ENCODE measurements at places on chromosomes 7 and 10. TPM values are rescaled to one million over a fixed set of nuclear protein-coding genes. Genes with fewer than 3 reads are reported as not detected.

DNA sequence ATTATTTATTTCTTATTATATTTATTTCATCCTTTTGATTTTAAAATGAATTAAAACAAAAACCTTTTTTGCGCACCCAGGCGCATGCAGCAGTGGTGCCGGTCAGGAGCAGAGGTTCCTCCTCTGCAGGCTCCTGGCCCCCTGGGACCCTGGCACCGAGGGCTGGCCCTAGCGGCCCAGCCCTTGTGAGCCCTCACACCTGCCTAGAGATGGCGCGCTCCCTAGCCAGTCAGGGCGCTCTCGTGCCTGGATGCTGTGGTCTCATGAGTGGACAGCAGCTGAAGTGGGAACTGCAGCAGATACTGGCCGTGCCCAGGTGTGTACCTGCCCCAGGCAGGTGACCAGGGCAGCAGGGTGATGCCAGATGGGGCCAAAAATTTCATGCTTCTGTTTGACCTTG is 13.8 kb downstream of the RET start:
- no peak for DNase-seq
- H3K4me3 ChIP-seq, result no peak overlapping the region
- H3K36me3 ChIP-seq, result no peaks in the 10 kb centered on the region
- H3K4me1 ChIP-seq, result no peaks in the 10 kb centered on the region
- H3K27me3 ChIP-seq, result no peaks in the 10 kb centered on the region

Gene CXCL12
- 112 TPM for total RNA-seq

Gene GNAI1
- 50.6 TPM for total RNA-seq

Gene CRCP
- total RNA-seq, result 56.5 TPM

Gene INSIG1
- 63.6 TPM for total RNA-seq

DNA sequence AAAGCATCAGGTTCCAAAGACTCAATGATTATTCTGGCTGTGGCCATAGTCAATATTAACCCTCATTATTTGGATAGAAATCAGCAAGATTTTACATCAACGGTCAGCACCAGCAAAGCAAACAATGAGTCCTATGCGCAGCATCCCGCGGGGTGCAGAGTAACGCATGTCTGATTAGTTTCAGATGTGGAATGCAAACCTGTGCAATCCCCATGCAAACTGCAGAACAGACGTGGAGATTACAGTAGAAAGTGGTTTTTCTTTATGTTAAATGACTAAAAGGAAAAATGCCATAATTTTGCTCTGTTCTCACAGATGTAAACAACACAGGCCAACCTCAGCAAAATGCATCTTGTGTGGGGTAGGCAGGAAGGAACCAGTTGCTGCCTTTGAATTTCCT is 258.1 kb upstream of the GRB10 start:
- H3K27me3 ChIP-seq, result no peaks in the 10 kb centered on the region
- H3K4me3 ChIP-seq, result no peak overlapping the region
- H3K36me3 ChIP-seq, result no peaks in the 10 kb centered on the region
- no peak overlapping the region for H3K27ac ChIP-seq
- no peaks in the 10 kb centered on the region for H3K4me1 ChIP-seq

DNA sequence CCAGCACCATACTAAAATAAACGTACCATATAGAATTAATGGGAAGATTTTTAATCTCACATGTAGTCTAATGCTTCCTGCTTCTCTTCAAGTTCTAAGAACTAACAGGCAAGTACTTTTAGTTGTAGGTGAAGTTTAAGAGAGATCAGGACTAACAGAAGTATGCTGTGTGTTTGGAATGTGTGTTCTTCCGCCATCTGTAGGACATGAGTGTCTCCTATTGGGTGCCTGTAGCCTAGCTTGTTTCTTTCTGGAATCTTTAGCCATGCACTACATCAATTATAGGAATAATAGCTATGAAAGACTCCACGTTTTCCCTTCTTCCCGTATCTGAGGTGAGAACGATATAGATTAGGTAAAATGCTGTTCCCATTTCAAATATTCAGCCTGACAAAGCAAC is 140.2 kb upstream of the AHR start:
- no peak overlapping the region for H3K27ac ChIP-seq
- DNase-seq, result no peak
- no peaks in the 10 kb centered on the region for H3K27me3 ChIP-seq
- no peaks in the 10 kb centered on the region for H3K36me3 ChIP-seq
- H3K4me3 ChIP-seq, result no peak overlapping the region
- no peaks in the 10 kb centered on the region for H3K4me1 ChIP-seq

DNA sequence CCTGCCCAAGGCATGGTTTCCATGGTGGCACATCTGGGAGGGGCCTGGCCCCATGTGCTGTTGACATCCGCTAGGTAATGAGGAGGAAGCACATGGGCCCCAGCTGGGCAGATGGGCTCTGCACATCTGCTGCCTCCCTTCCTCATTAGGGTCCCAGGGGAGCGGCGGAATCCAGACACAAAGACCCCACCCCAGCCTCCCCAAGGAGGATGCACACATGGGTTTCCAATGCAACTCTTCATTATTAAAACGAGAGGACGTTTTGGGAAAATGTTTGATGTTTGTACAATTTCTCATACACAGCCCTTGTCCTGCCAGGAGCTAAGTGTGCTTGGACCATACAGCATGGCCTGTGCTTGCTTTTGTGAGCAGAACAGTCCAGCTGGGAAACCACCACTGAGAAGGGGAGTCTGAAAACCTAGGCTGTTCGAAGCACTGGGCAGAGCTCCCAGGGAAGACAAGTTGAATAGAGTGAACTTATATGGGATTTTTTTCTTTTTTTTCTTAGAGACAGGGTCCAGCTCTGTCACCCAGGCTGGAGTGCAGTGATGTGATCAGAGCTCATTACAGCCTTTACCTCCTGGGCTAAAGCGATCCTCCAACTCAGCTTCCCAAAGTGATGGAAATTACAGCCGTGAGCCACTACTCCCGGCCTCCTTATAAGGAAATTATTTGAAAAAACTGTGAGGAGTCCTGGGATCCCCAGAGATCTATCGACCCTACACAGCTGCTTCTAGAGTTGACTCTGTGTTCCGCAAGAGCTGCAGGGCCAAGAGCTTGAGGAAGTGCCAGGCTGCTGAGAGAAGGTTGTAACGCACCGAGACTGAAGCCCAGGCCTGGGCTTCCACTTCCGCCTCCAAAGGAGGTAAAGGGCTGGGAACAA is 23.4 kb downstream of the FAM107B start:
- no peak overlapping the region for H3K4me3 ChIP-seq
- no peaks in the 10 kb centered on the region for H3K36me3 ChIP-seq
- H3K4me1 ChIP-seq, result peaks cover 48% of the 10 kb centered on the region
- DNase-seq, result no peak
- H3K27me3 ChIP-seq, result no peaks in the 10 kb centered on the region

GRCh38 chr7:19944363-19945120 is 171.1 kb upstream of the TMEM196 start:
- no peak for DNase-seq
- H3K27me3 ChIP-seq, result no peaks in the 10 kb centered on the region
- no peak overlapping the region for H3K4me3 ChIP-seq
- no peaks in the 10 kb centered on the region for H3K36me3 ChIP-seq
- H3K4me1 ChIP-seq, result peaks cover 2% of the 10 kb centered on the region

Gene SLC29A3
- total RNA-seq, result 7.6 TPM

Data from vagina (tissue), 2 donors.